ENCODE measurements at places on chromosomes 1 and 21.

- DNase-seq: no peak
Measured at GRCh38 chr1:10674700-10675609, 121.5 kb downstream of the CASZ1 start.

GRCh38 chr1:62355095-62355494 is 35.9 kb upstream of the KANK4 start:
- DNase-seq: no peak

- DNase-seq: no peak
Measured at GRCh38 chr1:192867180-192867579, 58.3 kb downstream of the RGS2 start.

DNA sequence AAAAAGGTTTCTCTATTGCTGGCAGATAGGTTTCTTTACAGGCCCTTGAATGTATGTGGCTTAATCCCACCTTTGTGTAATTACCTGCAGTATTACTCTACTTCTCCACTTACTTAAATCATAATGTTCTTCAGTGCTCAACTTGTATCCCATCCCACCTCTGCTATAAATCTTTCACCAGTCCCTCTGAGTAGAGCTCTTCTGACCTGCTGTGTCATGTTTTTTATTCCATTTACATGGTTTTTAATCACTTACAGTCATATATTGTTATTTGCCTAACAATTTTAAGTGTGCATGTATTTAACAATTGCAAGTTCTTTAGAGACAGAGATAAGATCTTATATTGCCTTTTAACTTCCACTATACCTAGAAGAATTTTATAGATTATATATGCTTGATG is 2.4 kb downstream of the TSEN15 start:
- no peak for DNase-seq

GRCh38 chr1:242613266-242613815 is 88.8 kb upstream of the PLD5 start:
- DNase-seq: no peak

DNA sequence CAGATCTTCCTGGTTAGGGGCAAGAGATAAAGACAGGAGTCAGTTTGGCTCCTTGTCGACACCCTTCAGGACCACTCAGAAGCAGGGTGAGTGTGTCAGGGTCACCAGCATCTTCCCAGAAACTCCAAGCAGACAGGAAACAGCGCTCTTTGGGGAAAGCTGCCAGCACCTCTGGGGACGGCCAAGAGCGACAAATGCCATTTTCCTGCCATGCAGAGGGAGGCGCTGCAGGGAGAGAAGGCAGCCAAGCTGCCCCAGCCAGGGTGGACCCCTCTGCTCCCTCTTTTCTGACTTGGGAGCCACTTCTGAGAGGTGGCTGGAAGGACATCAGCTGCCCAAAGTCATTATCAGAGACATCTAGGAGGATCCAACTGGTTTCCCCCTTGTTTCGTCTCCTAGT is 29.0 kb downstream of the SIM2 start:
- no peak for DNase-seq

DNA sequence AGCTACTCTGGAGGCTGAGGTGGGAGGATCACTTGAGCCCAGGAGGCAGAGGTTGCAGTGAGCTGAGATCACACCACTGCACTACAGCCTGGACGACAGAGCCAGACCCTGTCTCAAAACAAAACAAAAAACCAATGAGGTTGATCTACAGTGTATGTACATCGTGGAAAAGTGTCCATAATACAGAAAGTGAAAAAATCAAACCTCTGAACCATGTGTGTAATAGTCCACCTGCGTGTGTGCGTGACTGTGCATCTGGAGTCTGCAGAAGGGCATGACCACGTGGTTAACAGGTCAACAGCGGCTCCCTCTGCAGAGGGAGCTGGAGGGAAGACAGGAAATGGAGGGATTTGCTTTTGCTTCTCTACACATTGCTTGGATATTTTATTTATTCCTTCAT is 32.4 kb upstream of the ENO1 start:
- DNase-seq: no peak

DNA sequence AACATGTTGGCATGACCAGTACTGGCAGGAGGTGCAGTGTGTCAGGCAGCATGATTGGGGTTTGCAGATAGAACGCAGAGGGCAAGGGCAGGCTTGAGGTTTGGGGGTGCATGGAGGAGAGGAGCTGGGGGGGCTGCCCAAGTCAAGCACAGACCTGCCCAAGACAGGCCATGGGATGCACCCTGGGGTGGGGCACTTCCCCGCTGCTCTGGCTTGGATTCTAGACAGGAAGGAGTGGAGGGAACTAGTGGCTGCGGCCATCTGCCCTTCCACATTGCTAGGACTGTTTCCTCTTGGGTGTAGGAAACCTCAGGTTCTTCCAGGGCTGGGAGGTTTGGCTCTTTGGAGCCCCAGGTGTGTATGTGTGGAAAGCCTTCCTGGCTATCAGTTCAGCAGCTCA is 3.0 kb downstream of the PDXK start:
- no peak for DNase-seq

- no peak for DNase-seq
Measured at GRCh38 chr21:40049031-40049930, 182.0 kb downstream of the PCP4 start.

- peak; percentile 50 for DNase-seq
Measured at GRCh38 chr1:67336783-67337182, 29.1 kb downstream of the IL12RB2 start.

DNA sequence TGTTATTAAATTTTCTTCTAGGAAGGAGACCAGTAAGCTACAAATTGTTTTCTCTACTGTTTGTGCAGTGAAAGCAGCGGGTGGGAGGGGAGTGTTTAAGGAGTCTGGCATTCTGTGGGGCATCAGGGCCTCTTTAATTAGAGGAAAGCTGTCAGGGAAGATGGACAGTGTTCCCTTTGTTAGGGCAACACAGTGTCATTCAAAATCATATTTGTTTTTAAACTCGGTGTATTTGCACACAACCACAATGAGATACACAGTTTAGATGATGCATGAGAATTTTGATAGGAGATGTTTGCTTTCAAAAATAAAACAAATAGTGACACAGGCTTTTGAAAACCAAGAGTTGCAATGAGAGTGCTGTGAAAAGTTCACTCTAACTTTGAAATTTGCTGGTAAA is 15.1 kb upstream of the ST6GALNAC3 start:
- no peak for DNase-seq

- no peak for DNase-seq
Measured at GRCh38 chr21:25572861-25573310, 34.4 kb downstream of the MRPL39 start.

DNA sequence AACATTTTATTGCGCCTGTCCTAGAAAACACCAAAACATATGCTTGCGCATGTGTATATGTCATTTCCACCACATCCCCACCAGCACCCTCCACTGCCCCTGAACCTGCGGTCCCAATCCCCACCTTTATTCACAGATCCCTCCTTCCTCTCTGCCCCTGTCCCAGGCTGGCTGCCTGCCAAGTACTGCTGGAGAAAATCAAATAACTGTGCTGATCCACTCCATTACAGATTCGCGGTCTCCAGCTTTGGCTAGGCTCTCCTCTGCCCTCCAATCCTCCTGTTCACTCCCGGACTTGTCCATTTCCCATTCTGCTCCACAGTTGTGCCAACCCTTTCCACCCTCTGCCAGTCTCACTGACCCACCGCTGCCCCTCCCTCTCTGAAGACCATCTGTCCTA is 59.3 kb upstream of the GJB5 start:
- DNase-seq: no peak

DNA sequence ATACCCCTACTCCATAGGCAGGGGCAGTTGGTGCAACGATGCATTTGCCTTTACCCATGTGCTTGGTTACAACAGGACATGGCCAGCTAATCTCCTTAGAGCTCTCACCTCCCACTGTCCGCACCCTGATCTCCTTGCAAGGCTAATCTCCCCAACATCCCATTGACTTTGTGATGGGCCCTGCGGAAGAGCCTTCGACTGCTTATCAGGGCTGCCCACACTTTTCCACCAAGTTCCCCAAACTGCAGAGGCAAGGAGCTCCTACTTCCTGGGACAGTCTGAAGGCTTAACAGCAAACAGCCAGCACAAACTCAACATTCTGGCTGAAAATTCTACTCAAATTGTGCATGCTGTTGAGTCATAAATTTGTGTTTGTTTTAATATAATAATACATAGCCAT is 36.0 kb downstream of the C1orf94 start:
- no peak for DNase-seq

- no peak for DNase-seq
Measured at GRCh38 chr1:62903982-62904855, 120.3 kb downstream of the ATG4C start.

DNA sequence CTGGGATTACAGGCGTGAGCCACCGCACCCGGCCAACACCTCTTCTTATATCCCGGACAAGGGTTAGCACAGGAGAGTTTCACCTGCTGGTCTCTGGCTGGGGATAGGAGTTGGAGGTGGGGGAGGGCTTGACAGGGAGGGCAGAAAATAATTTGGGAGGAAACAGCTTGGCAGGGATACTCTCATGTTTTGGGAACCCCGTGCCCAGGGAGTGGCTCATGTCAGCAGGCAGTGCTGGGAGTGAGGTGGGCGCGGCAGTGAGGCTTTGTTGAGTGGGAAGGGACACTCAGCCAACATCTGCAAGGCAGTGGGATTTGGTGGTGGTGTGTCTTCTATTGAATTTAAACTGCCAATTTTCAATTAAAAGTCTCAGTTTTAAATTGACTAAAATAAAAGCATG is 1.1 kb upstream of the THEM5 start:
- DNase-seq: no peak

DNA sequence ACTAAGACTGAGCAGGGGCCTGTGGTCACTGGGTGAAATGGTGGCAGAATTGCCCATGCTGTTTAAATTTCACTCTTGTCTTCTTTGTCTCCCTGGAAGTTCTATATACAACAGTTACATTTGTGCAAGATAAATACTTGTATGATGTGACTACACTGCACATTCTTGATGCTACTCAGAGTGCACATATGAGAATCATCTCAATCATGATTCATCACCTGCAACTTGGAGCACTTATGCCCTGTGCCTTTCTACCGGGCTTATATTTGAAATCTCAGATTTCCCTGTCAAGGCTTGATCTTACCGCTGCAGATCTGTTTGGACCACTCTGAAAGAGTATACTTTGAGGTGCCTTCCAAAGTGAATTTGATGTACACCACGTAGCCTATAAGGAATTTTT is 10.6 kb downstream of the PGM1 start:
- DNase-seq: no peak

GRCh38 chr1:218553197-218553596 is 208.1 kb downstream of the TGFB2 start:
- DNase-seq: no peak

- no peak for DNase-seq
Measured at GRCh38 chr1:61645476-61645875, 79.5 kb downstream of the TM2D1 start.

DNA sequence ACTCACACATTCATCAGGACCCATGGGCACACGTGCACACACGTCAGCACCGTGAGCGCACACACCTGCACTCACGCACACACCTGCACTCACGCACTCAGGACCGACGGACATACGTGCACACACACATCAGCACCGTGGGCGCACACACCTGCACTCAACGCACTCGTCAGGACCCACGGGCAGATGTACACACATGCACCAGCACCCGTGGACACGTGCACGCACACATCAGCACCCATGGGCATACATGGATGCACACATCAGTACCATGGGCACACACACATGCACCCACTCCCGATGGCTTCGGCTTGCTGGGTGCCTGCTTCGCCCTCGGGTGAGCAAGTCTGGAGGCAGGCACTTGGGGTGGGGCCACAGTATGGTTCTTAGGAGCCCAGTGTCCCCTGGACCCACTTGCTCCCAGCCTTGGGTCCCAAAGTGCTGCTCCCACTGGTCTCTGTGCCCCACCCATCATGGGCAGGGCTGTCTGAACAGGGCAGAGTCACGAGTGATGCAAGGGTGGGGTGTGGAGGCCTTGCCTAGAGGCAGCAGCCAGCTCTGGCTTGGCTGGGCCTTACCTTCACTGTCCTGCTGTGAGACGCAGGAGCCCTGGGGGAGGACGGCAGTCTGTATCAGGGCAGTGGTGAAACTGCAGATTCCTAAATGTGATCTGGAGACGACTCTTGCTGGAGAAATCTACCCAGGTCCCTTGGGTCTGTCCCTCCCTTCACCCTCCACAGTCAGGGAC is 49.8 kb downstream of the SKI start:
- no peak for DNase-seq

- peak; percentile 55 for DNase-seq
Measured at GRCh38 chr21:44949779-44950198, 10.0 kb downstream of the SLX9 start.

DNA sequence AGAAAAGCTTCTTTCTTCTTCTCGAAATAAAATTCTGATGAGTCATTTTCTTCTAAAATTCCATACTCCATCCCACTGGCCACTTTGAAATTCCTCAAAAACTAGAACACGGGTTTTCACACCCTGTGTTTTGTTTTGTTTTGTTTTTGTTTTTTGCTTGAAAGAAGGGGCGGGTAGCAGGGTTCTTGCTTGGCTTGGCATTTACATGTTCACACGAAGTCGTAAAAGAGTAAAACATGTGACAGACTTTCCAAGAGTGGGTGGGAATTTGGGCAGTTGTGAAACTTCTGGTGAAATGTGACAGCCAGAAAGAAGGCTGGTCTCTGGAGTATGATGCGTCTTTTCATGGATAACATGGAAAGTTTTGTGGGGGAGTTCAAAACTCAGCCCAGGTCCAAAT is 47.1 kb upstream of the FMN2 start:
- no peak for DNase-seq

All from T-cell (primary cell).